ENCODE measurements at places on chromosomes 2 and 18.
A peak's percentile ranks its signal among the peaks of the same experiment; 100 is the strongest.

DNA sequence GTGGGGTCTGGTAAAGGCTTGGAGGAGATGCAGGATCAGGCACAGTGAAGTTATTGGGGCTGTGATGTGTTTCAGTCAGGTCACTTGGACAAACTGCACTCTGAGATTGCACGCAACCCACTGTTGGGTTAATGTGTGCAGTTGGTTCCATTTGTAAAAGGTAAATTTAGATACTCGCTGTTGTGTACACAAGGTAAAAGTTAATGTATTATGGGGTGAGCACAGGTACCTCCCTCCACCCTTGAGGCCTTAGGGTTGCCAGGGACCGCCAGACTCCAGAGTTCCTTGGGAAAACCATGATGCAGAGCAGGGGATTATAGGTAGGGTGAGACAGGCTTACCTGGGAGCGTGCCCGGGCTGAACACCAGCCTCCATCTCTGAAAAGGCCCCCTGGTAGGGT lies 20.1 kb downstream of the IMPA2 start:
- no peak for DNase-seq

GRCh38 chr2:241412144-241412543 lies 56.1 kb downstream of the FARP2 start:
- peak; percentile 69 for DNase-seq

DNA sequence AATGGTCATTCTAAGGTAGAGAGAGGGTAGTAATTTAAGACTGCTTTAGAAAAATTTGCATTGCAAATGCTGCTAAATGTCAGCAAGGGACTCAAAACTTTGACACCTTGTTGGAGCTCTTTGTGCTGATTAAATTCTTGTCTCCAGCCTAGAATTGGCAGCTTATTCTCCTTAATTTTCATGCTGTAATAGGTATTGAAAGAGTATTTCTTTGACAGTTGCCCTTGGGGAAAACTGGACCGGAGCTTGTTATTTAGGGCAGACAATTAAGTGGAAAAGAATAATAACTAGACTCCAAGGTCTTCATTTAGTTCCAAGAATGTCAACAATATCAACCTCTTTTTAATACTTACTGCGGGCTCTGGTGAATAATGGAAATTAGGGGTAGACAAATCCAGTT lies 264.0 kb downstream of the TPGS2 start:
- DNase-seq = no peak

DNA sequence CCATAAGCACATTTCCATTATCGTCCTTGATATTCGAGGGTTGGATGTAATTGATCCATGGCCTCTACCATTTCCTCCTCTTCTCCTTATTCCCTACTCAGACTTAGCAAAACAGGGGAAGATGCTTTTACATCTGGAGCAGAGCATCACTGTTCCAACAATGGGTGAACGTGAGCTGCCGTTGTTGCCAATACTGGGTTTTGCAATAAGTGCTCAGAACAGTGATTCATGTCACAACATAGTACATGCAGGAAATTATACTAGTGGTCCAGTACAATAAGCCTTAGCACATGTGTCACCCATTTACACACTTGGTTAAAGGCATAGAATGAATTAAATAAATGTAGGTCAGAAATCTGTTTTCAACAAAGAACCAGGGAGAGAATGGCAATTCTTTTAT lies 112.4 kb downstream of the DCC start:
- no peak for DNase-seq

- DNase-seq = no peak
These were observed 25.8 kb downstream of the TCF23 start for GRCh38 chr2:27174638-27175037.

DNA sequence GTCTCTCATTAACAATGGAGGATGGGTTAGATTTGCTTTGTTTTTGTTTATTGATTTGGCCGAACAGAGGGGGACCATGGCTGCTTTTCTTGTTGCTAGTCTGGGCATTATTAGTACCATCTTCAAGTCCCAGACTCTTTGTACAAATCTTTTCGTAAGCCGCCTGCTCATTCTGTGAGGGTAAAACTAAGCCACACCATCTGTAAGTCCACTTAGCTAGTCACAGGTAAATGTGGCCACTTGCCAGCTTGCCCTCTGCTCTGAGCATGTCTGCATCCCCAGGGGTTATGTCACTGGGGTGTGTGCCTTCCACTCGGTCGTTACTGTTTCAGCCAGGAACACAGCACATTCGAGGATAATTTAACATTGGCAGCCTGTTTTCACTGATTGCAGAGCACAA lies 85.6 kb downstream of the SMIM21 start:
- no peak for DNase-seq

DNA sequence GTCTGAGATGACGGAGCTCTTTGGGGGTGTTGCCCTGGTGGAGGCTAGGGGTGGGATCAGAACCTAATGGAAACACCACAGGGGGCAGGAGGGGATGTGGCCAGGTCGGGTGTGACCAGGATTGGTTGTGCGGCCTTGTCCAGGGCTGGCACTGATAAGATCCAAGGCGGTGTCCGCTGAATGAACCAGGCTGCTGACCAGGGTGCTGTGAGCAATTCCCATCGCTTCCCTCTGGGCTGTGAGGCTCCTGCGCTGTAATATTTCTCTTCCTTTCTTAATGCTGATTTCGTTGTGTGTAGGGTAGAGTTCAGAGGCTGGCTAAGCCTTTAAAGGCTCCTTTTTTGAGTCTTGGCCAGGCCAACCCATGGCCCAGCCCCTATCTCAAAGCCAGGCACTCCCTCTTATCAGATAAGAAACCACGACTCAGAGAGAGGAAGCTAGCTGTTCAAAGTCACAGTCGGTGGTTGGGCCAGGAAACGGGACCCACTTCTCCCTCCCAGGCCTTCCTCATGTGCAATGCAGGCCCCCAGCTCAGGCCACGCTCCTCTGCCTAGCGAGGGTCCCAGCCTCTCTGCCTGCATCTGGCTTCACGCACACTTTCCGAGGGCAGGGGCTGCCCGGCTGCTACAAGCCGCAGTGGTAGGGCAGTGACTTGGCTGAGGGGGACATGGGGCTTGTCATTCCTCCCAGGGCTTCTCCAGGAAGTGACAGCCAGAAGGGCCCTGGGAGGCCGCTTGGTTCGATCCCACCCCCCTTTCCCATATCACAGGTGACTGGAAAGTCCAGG lies 26.0 kb upstream of the FOSL2 start:
- no peak for DNase-seq

DNA sequence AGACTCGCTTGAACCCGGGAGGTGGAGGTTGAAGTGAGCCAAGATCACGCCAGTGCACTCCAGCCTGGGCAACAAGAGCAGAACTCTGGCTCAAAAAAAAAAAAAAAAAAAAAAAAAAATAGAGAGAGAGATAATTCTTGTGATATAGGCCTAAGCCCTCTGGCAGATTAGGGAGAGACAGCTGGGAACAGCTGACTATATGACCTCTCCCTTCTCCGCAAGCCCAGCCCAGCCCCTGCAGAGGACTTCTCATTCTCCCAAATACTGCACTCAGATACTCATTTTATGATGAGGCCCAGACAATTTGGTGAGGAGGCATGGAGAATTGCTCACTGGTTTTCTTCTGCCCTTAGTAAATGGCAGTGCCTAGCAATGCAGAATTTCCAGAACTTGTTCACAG lies 262.0 kb downstream of the HAUS1 start:
- no peak for DNase-seq

DNA sequence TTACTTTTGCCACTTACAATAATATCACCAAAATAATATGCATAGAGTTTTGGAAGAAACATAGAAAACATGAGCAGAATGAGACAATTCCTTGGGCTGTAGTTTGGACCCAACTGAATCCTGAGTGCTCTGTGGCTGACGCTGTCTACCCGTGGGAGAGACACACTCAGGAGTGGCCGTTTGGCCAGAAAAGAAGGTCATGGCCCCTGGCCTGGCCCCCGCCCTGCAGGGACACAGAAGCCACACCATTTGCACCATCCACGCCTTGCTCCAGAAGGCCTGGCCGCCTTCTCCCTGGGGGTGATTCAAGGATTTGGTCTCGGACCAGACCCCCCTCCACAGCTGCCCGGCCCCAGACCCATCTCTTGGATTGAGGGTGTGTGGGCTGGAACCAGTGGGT lies 6.4 kb upstream of the D2HGDH start:
- DNase-seq = no peak

GRCh38 chr18:10010611-10011015 lies 96.8 kb downstream of the VAPA start:
- DNase-seq = peak; percentile 83

DNA sequence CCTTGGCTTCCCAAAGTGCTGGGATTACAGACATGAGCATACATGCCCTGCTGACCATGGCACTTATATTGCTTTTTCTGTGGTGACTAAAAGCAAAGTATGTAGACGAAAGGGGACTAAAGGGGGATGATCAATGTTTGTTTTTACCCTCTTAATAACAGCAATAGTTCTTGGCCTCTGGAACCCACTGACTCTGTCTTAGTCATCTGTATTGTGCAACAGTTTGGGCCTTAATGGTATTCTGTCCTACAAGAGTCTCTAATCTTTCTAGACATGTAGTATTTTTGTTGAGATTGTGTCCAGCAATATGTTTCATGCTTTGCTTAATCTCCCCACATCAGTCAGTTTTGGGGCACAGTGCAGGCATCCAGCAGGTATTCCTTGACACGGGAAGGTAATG lies 359.9 kb upstream of the FANCL start:
- DNase-seq = no peak

- DNase-seq = no peak
These were observed 1252.2 kb upstream of the TMEFF2 start for GRCh38 chr2:193446967-193447366.

DNA sequence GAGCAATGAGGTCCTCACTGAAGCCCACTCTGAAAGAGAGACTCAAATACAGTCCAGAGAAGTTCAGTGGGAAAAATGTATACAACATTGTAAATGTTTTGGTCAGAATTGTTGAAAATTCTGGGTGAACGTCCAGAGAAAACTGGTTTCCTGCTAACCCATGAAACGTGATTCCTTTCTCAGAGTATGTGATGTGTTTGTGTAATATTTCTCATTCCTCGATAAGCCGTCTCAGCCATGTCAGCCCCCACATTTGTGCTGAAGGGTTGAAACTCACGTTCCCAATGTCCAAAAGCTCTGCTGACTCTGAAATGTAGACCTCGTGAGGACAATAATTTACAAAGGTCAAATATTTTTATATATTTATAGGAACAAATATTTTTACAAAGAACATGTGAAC lies 51.6 kb downstream of the BMP10 start:
- no peak for DNase-seq

GRCh38 chr2:47310801-47311560 lies 92.0 kb upstream of the MSH2 start:
- no peak for DNase-seq

GRCh38 chr2:128746356-128746755 lies 427.7 kb upstream of the HS6ST1 start:
- DNase-seq = no peak

GRCh38 chr2:74576863-74577229 lies 22.3 kb downstream of the DOK1 start:
- peak; percentile 87 for DNase-seq

GRCh38 chr2:69509011-69509749 lies 71.9 kb upstream of the NFU1 start:
- DNase-seq = no peak

- no peak for DNase-seq
These were observed 1.7 kb upstream of the GMPPA start for GRCh38 chr2:219496825-219497494.

- no peak for DNase-seq
These were observed 70.3 kb upstream of the DOCK10 start for GRCh38 chr2:225112362-225113126.

GRCh38 chr18:35303610-35304009 lies 13.6 kb upstream of the ZSCAN30 start:
- no peak for DNase-seq
